Islet precursor cell (in vitro differentiated cells): ENCODE measurements at places on chromosomes 4 and X.

GRCh38 chr4:24382381-24382780 is 202.0 kb downstream of the DHX15 start:
- no peak for DNase-seq

DNA sequence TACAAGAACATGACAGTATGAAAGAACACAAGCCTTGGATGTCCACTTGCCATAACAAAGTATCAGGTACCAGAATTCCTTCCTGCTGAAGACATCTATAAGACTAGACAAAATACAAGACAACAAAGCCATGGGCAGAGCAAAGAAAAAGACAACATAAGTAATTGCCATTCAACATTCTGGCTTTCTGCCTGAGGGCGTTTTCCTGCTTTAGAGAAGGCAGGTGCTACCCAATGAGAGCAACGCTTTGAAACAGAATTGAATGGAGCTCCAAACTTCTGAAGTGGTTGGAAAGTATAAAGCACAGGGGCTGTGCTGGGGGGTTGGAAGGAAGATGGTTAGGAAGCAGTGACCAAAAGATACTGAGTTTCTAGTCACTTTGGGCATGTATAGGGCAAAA is 30.1 kb downstream of the PDE5A start:
- DNase-seq, result peak; percentile 87

DNA sequence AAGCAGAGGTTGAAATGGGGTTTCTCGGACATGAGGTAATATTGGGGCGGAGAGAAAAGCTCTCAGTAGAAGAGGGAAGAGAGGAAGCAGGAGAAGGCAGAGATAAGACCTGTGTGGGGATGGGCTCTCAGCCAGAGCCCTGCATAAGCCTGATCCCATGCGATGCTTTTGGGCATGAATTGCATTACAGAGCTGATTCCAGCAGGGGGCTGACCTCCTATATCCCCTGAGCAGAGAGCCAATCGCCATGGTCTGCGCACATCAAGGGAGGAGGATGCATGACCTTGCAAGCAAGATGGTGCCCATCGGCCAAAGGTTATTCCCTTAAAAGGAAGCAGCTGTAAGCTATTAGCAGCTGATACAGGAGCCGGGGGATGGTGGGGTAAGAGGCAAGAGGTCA is 7.6 kb downstream of the ANOS1 start:
- DNase-seq, result no peak

DNA sequence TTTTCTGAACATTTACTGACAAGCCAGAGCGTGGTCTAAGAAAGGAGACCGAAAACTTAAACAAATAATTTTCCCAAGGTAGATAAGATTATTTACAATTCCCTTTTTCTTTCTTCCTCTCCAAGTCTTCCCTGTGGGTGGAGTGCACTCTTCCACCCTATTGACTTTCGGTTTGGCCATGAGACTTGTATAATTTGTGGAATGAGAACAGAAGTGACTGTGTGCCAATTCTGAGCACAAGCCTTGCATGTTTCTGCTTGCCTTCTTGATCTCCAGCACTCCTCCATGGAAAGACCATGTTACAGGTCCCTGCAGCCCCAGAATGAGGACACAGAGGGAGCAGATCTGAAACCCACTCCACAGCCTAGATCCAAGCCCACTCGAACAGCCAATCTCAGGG is 150.0 kb upstream of the HPGD start:
- DNase-seq, result no peak

GRCh38 chr4:184460499-184461285 is 13.7 kb downstream of the IRF2 start:
- no peak for DNase-seq

GRCh38 chr4:75672461-75673026 is 667 bp downstream of the G3BP2 start:
- peak; percentile 75 for DNase-seq

DNA sequence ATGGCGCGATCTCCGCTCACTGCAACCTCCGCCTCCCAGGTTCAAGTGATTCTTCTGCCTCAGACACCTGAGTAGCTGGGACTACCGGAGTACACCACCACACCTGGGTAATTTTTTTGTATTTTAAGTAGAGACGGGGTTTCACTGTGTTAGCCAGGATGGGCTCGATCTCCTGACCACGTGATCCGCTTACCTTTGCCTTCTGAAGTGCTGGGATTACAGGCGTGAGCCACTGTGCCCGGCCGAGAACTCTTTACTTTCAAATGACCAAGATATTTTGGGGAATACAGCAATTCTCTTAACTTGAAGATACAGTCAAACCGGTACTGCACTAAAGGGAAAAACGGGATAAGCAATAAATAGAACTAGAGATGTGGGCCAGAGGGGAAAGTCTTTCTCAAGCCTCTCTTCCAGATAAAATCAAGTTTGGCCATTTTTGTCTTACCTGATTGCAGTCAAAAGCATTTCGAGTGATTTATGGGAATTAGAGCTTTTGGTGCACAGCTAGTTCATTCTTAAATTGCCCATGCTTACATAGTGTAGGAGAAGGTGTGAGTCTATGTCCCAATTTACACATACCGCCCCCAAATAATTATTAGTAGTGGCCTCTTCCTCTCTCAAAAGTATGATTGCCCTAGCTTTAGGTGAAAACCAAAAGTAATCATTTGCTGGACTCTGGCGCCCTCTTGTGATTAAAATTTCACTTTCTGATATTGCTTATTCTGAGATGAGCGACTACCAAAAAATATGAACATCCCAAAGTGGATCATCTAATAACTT is 53.2 kb upstream of the ABCG2 start:
- no peak for DNase-seq

DNA sequence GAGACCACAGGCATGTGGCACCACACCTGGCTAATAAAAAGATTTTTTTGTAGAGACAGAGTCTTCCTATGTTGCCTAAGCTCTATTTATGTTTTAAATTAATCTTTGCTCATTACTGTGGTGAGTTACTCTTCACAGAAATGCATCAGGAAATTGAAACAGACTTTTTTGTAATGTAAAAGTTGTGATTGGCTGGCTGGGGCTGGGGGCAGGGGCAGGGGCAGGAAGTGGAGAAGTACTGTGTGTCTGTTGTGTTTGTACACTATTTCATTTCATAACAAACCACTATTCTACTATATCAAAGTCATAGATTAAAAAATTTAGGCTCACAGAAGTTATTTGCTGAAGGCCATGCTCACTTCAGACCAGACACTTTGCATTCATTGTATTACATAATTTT is 19.1 kb upstream of the ABRAXAS1 start:
- DNase-seq, result no peak

GRCh38 chr4:1061056-1061700 is 49.8 kb downstream of the FGFRL1 start:
- DNase-seq, result peak; percentile 35

DNA sequence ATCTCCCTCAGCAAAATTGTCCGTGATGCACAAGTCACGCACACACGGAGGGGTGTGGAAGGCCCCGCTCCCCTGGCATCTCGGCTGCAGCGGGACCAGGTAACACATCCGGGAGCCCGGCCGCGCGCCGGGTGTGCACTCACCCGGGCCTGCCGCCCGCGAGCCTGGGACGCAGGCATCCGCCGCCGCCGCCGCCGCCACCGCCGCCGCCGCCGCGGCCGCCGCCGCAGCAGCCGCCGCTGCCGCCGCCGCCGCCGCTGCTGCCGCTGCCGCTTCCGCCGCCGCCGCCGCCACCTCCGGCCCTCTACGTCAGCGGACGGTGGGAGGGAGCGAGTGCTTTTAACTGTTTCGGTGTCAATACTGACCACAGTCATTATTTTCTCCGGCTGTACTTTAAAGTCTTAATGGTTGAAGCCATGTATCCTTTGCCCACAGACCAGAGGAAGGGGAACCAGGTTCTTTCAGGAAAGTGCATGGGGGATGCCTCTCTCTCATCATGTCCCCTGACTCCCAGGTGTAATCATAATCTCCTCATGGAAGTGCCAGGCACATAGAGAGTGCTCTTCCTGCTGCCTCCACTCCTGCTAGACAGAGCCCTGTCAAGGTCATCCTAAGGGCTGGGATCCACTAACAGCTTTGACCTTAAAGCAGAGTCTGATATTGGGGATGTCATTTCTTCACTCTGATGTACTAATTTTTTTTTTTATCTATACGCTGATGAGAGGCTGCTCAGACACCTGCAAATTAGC is 38.0 kb downstream of the MAGEE2 start:
- no peak for DNase-seq

DNA sequence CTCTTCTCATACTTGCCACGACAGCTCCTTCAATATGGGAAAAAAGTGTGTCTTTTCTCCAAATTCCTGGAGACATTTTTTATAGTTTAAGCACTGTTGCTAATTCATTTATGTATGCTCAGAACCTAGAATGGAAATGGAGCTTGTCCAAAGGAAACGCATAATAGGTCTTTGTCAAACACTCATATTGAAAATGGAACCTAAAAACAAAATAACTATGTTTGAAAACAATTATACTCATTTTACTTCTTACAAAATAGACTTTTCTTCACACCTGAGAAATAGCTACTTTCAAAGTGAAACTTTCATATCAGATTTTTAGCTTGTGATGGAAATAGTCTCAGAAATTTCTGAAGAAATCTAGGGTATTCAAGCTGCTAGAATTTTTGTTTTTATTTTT is 529.7 kb upstream of the BOD1L1 start:
- DNase-seq, result no peak

DNA sequence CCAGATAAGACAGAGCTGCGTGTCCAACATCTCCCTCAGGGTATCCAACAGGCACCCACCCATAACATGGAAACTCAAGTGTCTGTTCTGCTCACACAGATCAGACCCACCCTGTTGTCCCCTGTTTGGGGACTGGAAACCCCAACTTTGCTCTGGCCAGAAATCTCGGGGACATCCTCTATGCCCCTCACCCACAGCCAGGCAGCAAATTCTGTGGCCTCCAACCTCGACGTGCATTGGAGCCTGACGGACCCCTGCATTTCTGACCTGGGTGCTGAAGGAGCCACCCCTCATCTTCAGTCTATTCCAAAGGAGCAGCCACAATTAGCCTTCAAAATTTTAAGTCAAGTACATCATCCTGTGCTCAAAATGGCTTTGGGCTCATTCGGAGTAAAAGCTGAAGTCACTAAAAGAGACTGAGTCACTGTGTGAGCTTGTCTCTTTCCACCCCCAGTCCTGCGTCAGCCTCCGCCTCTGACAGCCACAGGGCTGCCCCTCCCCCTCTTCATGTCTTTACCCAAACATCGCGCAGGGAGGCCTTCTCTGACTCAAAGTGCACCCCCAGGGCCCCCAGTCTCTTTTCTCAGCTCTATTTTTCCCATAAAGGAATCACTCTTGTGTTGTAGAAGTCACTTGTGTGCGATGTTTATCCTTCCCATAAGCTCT is 24.4 kb upstream of the PDE6B start:
- no peak for DNase-seq

DNA sequence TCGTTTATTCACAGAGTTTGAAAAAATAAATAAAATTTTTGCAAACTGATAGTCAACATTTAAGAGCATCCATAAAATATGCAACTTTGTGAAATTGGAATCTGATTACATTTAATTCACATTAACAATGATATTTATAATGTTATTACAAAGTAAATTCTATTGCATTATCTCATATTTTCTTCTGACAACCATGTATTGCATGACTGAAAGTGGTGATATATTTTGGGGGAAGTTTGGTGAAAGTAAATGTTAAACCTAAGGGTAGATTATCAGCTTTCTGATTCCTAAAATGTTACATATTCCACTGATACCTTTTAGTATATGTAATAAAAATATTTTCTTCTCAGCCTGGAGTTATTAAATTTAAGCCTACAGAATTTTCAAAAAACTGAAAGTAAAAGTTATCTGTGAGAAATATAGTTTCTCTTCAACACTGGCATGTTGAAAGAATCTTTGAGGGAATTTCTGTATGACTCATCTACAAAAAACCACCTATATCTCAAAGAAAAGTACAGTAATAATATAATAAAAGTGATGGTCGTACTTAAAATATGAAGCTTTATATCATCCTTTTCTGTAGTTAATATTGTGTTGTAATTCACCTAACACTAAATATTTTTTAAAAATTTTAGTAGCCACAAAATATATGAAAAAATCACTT is 1179.6 kb upstream of the PCDH7 start:
- DNase-seq, result no peak

DNA sequence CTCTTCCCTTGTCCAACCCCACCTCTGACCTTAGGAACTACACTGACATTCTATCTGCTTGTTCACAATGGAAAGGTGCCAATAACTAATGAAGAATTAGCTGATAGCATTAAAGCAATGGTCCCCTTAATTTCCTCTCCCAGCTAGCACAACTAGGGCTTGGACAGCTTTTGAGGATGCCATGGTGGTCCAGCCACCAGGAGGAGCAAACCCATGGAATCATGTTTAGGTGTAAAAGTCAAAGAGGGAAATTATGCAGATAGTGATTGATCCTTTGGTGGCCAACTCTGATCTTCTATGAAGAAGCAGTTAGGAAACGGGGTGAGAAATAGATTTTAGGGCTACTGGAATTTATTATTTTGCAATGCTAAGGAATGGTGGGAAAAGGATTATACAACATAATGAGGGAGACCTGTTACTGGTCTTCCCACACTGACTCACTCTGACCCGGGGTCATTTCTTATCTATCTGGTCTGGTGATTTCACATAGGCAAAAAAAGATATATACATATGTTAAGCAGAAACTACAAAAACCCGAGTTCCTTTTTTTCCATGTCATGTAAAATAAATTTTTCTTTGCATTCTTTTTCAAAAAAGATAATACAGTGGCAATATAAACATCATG is 45.8 kb upstream of the FBXW7 start:
- DNase-seq, result no peak

DNA sequence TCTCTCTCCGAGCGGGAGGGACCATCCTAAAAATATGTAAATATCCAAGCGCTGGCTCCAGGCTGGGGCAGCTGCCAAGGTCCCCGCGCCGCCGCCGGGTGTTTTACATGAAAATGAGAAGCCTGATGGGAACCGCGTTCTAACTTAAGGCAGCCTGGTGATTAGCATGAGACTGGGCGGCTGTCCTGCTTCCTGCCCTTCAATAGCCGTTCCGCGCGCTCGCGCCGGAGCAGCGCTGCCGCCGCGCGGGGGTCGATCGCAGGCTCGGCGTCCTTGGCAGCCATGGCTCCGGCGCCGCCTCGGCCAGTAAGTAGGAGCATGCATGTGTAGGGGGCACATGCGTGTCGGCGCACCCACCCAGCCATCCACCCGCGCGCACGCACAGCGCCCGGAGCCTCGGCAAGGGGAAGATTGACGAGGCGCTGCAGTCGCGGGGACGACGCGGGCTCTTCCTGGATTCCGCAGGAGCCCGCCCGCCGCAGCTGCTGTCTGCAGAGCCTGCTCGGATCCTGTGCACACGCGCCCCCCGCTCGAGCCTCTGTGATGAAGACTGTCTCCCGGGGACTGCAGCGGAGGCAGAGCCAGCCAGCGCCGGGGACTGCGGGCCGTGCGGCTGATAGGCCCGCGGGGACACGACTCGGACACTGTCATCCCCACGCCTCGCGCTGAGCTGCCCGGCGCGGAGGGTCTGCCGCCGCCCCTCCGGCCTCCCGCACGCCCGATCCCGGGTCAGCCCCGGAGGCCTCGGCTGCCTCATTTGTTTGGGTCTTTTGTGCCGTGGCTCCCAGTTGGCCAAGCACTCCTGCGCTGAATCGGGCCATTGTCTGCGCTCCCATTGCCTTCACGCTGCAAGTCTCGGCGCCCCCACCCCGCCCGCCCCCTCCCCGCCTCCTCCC is 734 bp downstream of the STOX2 start:
- peak; percentile 76 for DNase-seq

GRCh38 chr4:151888367-151888866 is 127.6 kb upstream of the GATB start:
- DNase-seq, result no peak
